Midbrain (tissue), 1 donor: ENCODE measurements at places on chromosomes 11 and 22.

DNA sequence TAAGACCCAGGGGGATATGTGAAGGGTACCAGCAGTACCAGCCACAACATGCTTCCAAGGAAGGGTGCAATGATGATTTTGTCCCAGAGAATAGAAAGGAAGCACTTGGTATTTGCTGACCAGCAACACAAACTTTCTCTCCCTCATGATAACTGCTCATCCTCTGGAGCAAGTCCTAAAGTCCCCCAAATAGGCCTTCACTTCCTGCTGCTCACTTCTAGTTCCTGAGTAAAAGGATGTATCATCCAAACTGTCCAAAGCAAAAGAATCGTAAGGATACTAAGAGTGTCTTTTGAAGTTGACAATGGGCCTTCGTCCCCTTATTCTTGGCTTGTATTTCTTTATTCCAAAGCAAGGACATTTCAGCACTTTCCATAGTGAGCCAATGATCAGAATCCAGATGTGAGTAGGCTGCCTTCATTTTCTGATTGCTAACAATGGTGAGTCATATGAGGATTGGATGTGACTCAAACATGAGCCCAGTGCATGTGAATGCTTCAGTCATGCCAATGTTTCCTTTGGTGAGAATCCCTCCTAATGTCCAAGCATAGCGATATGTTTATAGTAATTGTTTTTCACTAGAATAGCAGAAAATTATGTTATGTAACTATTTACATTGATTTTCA is 243.4 kb upstream of the POU2AF2 start:
- DNase-seq, result no peak

DNA sequence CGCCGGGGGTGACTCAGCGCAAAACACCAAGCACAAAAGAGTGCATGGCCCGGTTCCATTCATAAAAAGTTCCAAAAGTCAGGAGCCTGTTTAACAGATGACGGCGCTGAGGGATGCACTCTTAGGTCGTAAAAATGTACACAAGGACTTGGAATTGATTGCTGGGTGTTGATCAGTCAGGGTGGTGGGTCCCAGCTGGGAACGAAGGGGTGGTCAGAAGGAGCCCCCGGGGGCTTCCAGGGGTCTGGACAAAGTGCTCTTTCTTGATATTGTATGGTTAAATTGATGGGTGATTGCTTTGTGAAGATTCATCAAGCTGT is 20.7 kb downstream of the IFITM10 start:
- DNase-seq, result no peak

- no peak for DNase-seq
Observed at GRCh38 chr11:59918480-59918879, 19.8 kb upstream of the OOSP1 start.

- DNase-seq, result no peak
Observed at GRCh38 chr11:128422576-128423370, 164.6 kb downstream of the ETS1 start.

GRCh38 chr11:114348200-114349191 is 51.8 kb downstream of the C11orf71 start:
- peak; percentile 68 for DNase-seq

GRCh38 chr22:36413022-36413775 is 25.4 kb upstream of the MYH9 start:
- DNase-seq, result no peak

DNA sequence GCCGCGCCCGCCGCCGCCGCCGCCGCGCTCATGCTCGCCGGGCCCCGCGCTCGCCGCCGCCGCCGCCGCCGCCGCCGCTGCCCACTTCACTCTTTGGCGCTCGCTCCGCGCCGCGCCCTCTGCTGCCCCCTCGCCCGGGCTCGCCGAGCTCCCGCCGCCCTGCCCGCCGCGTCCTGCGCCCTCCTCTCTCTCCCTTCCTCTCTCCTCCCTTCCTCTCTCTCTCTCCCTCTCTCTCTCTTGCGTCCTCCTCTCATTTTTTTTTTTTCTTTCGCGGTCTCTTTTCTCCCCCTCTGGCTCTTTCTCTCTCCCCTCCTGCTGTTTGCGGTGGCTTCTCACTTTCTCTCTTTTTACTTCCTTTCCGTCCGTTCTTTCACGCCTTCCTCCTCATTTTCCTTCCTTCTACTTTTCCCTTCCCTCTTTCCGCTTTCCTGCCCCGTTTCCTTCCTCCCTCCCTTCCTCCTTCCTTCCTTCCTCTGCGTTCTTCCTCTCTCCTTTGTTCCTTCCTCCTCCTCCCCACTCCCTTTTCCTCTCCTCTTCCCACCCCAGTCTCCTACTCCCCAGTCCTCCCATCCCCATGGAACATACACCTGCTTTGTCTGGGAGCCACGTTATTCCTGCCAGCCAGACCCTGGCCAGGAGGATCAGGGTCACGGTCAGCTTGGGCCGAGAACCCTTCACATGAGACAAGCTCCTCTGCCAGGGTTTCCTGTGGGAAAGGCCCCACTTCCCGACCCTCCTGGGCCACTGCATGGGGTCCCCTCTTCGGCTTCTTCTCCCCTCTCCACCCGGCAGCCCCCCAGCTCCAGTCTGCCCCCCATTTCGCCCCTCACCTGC is 19.3 kb upstream of the SHISAL1 start:
- DNase-seq, result no peak

DNA sequence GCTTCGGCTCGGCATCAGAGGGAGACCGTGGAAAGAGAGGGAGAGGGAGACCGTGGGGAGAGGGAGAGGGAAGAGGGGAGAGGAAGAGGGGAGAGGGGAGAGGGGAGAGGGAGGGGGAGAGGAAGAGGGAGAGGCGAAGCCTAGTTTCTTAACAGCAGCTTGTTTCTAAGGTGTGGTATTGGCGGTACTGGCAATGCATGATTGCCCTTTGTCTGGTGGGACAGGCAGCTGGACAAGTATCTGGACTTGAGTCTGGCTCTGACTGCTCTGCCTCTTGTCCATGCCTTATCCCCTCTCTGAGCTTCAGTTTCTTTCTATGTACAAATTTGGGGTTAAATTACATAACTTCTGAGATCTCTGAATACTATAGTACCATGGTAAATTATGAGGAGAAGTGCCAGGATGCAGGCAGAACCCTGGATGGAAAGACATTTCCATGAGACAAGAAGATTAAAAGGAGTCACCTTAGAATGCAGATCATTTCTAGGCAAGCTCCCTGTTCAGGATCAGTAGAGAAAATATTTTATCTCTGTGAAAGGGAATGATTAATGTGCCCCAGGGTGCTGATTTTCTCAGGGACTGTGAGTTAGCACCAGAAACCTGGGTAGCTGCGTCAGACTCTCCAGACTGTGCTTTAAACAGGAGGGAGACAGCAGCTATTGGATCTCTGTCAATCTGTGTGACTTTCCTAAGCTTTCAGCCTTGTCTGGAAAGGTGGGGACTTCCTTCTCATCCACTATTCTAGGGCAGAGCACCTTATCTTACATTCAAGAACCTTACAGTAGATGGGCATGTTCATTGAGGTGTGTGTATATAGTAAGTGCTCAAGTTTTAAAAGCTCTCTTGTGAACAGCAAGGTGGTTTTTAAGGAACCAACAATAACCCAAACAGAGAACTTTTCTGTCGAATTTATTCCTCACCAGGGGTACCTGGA is 31.9 kb upstream of the CCDC90B start:
- DNase-seq, result no peak

DNA sequence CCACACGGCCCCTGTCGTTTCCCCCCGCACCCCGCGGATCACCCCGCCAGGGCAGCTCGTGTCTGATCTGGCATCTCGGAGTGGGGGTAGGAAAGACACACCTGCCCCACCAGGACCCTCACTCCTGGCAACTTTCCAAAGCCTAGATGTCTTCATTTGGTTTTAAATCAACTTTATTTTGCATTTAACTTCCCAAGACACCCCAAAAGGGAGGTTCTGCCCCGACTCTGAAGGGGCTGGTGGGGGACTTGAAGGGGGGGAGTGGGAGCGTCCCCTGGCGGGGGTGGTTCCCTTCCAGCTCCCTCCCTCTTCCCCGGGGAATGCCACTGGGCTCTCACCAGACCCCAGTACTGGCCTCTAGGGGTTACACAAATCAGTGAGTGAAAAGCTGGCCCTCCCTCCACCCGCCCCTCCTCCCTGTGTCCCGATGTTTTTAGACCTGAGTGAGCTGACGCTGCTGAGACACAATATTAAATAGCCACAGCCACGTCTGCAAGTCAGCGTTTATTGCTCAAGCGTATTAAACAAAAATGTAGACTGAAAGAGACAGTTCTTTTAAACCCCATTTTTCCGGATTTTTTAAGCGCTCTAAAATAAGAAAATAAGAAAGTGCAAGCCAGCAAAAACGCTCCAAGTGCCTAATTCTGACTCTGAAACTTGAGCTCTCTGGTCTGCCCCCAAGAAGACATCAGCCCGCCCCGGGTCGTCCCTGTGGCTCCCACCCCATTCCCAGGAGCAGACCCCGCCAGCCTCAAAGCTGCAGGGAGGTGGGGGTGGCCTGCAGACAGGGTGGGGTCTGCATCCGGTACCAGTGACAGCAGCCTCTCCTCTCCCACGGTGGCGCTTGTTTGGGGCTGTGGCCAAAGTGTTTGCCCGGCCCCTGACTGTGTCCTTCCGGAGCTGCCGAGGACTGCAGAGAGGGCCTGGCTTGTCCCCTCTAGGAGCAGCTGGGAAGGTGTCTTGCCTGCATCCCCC is 1.1 kb upstream of the TTLL8 start:
- no peak for DNase-seq

- DNase-seq, result no peak
Observed at GRCh38 chr11:79637219-79637618, 196.4 kb upstream of the TENM4 start.

GRCh38 chr22:40522141-40522540 is 114.4 kb downstream of the MRTFA start:
- DNase-seq, result no peak

DNA sequence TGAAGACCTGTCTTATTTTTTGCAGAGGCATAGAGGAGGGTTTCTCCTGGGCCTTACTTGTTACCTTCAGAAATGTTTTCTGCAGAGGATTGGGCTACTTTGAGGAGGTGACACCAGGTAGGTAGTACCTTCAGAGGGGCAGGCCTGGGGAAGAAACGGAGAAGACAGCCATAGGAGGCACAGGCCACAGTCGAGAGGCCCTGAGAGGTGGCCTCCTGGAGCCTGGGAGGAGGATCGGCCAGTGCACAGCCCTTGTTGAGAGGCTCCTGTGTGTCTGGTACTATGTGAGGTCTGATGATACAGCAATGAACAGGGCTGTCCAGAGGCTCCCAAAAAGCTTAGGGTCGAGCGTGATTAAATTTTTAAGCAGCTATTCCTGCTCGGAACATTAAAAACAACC is 11.5 kb downstream of the GTPBP1 start:
- DNase-seq, result no peak

DNA sequence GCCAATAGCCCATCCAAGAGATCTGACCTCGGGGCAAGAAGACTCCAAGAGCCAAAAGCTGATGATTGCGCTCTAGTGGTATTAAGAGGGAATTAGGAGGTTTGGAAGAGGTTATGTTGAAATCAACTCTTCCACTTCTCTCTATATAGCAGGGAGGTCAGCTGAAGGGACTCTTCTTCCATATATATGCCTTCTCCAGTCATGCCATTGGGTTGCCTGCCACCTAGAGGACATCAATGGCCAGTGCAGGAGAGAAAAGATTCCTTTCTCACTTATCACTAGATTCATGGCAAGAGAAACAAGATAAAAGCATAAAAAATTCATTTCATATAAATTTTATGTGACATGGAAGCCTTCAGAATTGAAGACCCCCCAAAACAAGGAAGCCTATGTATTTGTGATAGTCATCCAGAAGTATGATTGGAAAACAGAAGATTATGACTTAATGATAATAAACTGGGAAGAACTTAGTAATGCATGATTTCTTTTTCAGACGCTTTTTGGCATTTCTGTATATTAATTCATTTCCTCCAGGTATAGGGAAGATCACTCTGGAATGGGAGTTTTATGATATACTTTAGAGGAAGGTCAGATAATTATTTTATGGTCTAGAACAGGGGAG is 435.1 kb upstream of the DDI1 start:
- DNase-seq, result peak; percentile 59

GRCh38 chr11:7520011-7520942 is 6.5 kb downstream of the PPFIBP2 start:
- DNase-seq, result no peak
